ENCODE measurements at places on chromosomes 6 and 20. TPM values are rescaled to one million over a fixed set of nuclear protein-coding genes. Genes with fewer than 3 reads are reported as not detected.

SOX18 gene
- 1.1 TPM for total RNA-seq

CDSN gene
- total RNA-seq: not detected

HSPA1L gene
- 2.1 TPM for total RNA-seq

DNA sequence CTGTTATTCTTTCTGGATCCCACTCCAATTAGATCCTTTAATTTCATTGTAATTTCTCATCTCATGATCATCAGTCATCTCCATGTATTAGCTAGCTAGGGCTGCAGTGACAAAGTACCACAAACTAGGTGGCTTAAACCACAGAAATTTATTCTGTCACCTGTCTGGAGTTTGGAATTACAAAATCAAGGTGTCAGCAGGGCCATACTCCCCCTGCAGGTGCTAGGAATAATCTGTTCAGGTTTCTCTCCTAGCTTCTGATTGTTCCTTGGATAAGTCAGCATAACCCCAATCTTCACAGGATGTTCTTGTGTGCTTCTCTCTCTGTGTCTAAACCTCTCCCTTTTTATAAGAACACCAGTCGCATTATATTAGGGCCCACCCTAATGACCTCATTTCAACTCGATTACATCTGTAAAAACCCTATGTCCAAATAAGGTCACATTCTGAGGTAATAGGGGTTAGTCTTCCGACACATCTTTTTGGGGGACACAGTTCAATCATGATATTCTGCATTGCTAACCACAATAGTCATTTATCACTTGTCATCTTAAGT, 40.5 kb downstream of the BEND6 start:
- H3K4me1 ChIP-seq: no peaks in the 10 kb centered on the region
- peaks cover 14% of the 10 kb centered on the region for H3K27me3 ChIP-seq
- no peaks in the 10 kb centered on the region for H3K36me3 ChIP-seq

- H3K27ac ChIP-seq: no peak overlapping the region
- H3K36me3 ChIP-seq: peaks cover 56% of the 10 kb centered on the region
- peaks cover 71% of the 10 kb centered on the region for H3K4me1 ChIP-seq
- DNase-seq: no peak
- H3K27me3 ChIP-seq: no peaks in the 10 kb centered on the region
- no peak overlapping the region for H3K4me3 ChIP-seq
These were observed 110.6 kb downstream of the BACH2 start for GRCh38 chr6:90186026-90186425.

DNA sequence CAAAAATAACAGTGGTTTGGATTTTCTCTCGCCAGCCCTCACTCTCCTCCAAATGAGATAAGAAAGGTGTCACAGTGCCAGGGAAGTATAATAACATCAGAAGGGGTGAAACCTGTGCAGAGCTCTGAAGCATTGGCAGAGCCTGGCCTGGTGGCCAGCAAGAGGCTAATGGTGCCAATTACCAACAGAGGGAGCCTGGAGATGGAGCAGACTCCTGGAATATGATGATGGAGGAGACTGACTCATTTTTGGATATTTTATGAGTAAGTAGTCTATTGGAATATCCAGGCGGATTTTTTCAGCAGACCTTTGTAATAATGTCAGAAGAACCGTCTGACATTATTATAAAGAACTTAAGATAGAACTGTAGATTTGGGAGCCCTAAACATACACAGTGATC, 442.6 kb upstream of the MARCKS start:
- DNase-seq: no peak
- H3K27me3 ChIP-seq: no peaks in the 10 kb centered on the region
- no peak overlapping the region for H3K4me3 ChIP-seq
- H3K4me1 ChIP-seq: no peaks in the 10 kb centered on the region
- H3K27ac ChIP-seq: no peak overlapping the region
- H3K36me3 ChIP-seq: no peaks in the 10 kb centered on the region

- no peak overlapping the region for H3K4me3 ChIP-seq
- H3K27ac ChIP-seq: no peak overlapping the region
- no peaks in the 10 kb centered on the region for H3K36me3 ChIP-seq
These were observed 16.7 kb downstream of the RAET1E start for GRCh38 chr6:149881066-149881766.

Measured in activated T-helper 2 cell treated with anti-CD3 and anti-CD28 coated beads, Interferon-gamma antibody, Interleukin-2, Interleukin-4, amounts not matched to agents 10 μg/mL and 5 μg/mL and 100 μg/mL, durations not matched to agents 14 hours and 24 hours and 36 hours (primary cell).